ENCODE measurements at places on chromosomes 11 and 22. TPM values are rescaled to one million over a fixed set of nuclear protein-coding genes. Genes with fewer than 3 reads are reported as not detected.

The SIAE gene
- 20.1 TPM for total RNA-seq

The LRRC74B gene
- not detected for total RNA-seq

The DGAT2 gene
- total RNA-seq, result 0.60 TPM

The FZD4 gene
- total RNA-seq, result 11.6 TPM

The FGF3 gene
- not detected for total RNA-seq

The SELENOM gene
- total RNA-seq, result 38.0 TPM

The PARVG gene
- not detected for total RNA-seq
